NT2/D1 (cell line): ENCODE measurements at places on chromosomes 7 and 10.

GRCh38 chr7:34048445-34048844, 143.1 kb downstream of the BMPER start:
- no peak for DNase-seq

DNA sequence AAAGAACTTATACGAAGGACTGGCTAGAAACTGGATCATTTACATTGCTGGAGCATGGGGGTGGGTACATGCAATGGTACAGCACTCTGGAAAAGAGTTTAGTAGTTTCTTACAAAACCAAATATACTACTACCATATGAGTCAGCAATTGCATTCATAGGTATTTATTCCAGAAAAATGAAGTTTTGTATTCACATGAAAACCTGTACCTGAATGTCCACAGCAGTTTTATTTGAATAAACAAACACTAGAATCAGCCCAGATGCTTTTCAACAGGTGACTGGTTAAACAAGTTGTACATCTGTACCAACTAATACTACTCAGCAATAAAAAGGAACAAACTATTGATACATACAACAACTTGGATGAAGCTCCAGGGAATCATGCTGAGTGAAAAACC, 3.4 kb downstream of the SCIN start:
- no peak for DNase-seq

- no peak for DNase-seq
Observed at GRCh38 chr10:79247373-79248137, 99.7 kb upstream of the PPIF start.

DNA sequence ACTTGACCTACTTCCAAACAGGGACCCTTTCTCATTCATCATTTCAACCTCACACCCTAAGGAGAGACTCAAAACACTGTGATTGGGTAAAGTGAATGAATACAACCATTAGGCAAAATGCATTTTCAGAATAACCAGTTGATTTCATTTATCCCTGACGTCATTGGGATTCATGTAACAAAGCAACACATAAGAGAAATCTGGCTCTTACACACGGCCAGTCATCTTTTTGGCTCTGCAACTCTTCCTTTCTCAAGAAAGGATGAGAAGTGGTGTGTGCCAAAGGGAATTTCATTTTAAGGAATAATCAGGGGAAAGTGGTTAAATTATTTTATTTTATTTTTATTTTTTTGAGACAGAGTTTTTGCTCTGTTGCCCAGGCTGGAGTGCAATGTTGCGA, 83.1 kb downstream of the CPVL start:
- no peak for DNase-seq

DNA sequence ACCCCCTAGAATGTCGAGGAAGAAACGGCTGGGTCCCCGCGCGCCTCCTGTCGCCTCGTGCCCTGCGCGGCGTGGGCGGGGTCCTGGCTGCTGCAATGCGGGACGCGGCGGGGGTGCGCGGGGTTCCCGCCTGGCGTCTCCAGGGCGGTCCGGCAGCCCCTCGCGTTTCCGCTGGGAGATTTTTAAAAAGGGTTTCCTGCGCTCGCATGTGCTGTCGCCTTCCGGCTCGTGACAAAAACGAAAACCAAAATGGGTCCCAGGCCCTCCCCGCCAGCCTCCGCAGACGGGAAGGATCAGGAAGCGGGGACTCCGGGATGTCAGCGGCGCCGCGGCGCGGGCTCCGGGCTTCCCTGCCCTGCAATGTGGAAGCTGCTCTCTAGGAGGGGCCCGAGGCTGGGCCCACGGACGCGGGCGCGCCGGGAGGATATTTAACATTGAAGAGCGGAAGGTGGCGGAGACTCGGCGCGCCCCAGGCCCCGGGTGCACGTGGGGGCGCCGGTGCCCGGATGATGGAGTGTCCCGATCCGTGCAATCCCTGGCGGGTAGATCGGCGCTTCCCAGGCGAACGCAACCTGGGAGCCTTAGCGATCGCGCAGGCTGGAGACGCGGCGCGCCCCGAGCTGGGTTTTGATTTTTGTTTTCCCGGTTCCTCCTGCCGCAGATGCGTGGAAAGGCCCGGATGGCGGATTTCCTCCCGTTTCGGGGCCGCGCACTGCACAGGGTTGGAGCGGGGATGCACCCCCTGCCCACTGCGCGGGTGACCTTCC, 1.0 kb downstream of the PFKP start:
- no peak for DNase-seq

DNA sequence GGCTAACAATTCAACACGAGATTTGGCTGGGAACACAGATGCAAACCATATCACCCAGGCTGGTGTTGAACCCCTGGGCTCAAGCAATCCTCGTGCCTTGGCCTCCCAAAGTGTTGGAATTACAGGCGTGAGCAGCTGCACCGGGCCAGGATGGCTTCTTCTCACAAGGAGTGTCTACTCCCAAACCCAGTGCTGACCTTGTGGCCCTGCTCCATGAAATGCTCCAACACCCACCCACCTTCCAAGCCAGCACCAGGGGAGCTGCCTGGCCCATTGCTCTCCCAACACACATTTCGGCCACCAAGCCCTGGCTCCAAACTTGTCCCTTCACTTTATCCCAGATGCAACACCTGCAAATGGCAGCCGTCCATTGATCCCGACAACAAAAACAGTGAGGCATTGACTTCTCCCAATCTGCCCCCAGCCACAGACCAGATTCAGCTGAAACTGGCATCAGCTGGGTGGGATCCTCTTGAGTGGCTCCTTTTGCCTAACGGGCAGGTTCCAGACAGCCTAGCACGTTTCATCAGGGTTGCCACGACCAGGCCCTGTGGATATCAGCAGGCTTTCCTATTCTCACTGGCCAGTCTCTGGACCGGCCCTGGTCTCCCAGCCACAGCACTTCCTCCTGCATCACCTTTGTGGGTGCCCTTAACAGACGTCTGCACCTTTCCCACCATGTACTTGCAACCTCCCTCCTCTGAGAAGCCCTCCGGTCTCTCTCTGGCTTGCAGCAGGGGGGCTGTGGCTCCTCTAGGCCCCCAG, 105.7 kb upstream of the CARD11 start:
- DNase-seq, result no peak

- DNase-seq, result no peak
Observed at GRCh38 chr7:91940171-91940570, 491 bp upstream of the AKAP9 start.

- peak; percentile 23 for DNase-seq
Observed at GRCh38 chr10:8346861-8347260, 292.4 kb downstream of the GATA3 start.
